ENCODE measurements at places on chromosomes 1 and 21.

DNA sequence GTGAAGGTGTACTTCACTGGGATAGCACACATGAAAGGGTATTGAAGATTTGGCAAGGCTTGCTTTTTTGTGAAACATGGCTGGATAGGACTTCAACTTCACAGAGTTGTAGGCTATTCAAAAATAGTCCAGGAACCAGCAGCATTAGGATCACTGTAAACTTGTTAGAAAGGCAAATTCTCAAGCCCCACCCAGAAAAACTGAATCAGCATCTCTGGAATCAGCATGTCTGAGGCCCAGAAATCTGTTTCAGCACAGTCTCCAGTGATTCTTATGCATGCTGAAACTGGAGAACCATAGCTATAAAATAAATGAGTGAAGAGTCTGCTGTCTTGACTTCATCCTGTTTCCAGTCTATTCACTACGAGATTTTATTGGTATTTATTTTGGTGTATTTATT is 8.1 kb upstream of the KRTAP21-3 start:
- H3K4me3 ChIP-seq: no peak overlapping the region
- no peak for DNase-seq
- no peaks in the 10 kb centered on the region for H3K27me3 ChIP-seq
- H3K36me3 ChIP-seq: no peaks in the 10 kb centered on the region
- no peaks in the 10 kb centered on the region for H3K4me1 ChIP-seq
- no peak overlapping the region for H3K27ac ChIP-seq

DNA sequence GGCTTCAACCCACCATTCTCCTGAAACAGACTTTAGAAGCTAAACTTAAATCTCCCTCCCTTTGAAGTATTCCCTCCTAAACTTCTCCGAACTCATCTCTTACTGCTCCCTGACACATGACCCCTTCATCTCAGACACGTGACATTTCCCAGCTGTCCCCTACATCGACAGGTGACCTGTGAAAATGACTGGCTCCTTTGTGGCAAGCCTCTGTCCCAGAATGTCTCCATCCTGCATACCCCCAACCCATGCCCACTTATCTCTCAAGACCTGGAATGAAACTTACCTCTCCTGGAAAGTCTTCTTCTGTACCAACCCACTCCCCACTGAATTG is 4.2 kb downstream of the FMOD start:
- H3K4me3 ChIP-seq: no peak overlapping the region
- H3K36me3 ChIP-seq: no peaks in the 10 kb centered on the region
- no peaks in the 10 kb centered on the region for H3K4me1 ChIP-seq
- no peak for DNase-seq
- no peak overlapping the region for H3K27ac ChIP-seq
- H3K27me3 ChIP-seq: peaks cover 40% of the 10 kb centered on the region

GRCh38 chr1:35535243-35535642 is 22.0 kb downstream of the KIAA0319L start:
- no peaks in the 10 kb centered on the region for H3K4me1 ChIP-seq
- peaks cover 29% of the 10 kb centered on the region for H3K36me3 ChIP-seq
- no peak overlapping the region for H3K4me3 ChIP-seq
- no peak for DNase-seq
- H3K27ac ChIP-seq: no peak overlapping the region
- H3K27me3 ChIP-seq: no peaks in the 10 kb centered on the region

DNA sequence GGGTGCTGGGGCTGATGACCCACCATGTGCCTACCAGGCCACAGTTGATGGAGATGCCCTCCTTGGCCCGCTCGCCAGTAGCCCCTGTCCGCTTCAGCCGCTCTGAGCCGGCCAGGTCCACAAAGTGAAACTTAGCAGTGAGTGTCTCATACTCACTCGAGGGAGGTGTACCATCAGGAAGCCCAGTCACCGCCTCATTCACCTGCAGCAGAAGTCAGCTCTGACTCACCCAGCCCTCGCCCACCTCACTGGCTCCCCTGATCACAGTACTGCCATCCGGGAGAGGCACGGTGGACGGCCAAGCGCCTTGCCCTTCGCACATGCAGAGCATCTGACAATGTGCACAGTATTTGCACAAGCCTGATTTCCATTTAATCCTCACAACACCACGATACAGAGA is 18.8 kb downstream of the KIF21B start:
- H3K27ac ChIP-seq: no peak overlapping the region
- no peaks in the 10 kb centered on the region for H3K4me1 ChIP-seq
- H3K36me3 ChIP-seq: peaks cover 74% of the 10 kb centered on the region

GRCh38 chr1:111987502-111987901 is 2.0 kb downstream of the KCND3 start:
- H3K4me1 ChIP-seq: no peaks in the 10 kb centered on the region
- DNase-seq: no peak
- H3K27me3 ChIP-seq: no peaks in the 10 kb centered on the region
- no peaks in the 10 kb centered on the region for H3K36me3 ChIP-seq
- H3K27ac ChIP-seq: no peak overlapping the region
- H3K4me3 ChIP-seq: no peak overlapping the region

- no peak overlapping the region for H3K27ac ChIP-seq
- DNase-seq: peak; percentile 57
- no peaks in the 10 kb centered on the region for H3K4me1 ChIP-seq
Observed at GRCh38 chr1:9181176-9181906, 52.4 kb upstream of the GPR157 start.

DNA sequence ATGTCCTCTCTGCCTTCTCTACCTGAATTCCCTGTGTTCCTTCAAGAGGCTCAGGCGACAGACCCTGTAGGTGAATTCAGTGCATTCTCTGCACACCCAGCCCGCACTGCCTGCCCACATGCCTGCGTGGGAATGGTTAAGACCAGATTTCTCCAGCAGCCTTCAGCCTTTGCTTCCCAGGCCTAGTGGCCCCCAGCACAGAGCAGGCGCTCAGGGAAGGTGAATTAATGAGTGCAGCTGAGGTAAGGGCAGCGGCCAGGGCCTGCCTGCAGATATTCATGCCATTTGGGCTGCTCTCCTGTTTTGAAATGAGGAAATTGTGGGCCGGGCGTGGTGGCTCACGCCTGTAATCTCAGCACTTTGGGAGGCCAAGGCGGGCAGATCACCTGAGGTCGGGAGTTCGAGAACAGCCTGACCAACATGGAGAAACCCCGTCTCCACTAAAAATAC is 45.5 kb downstream of the IER5 start:
- H3K27ac ChIP-seq: no peak overlapping the region
- no peaks in the 10 kb centered on the region for H3K36me3 ChIP-seq
- H3K4me3 ChIP-seq: no peak overlapping the region
- no peaks in the 10 kb centered on the region for H3K27me3 ChIP-seq

GRCh38 chr21:36716836-36717235 is 17.9 kb downstream of the SIM2 start:
- H3K4me1 ChIP-seq: no peaks in the 10 kb centered on the region
- no peak for DNase-seq
- H3K27me3 ChIP-seq: no peaks in the 10 kb centered on the region
- H3K4me3 ChIP-seq: no peak overlapping the region
- H3K36me3 ChIP-seq: no peaks in the 10 kb centered on the region

DNA sequence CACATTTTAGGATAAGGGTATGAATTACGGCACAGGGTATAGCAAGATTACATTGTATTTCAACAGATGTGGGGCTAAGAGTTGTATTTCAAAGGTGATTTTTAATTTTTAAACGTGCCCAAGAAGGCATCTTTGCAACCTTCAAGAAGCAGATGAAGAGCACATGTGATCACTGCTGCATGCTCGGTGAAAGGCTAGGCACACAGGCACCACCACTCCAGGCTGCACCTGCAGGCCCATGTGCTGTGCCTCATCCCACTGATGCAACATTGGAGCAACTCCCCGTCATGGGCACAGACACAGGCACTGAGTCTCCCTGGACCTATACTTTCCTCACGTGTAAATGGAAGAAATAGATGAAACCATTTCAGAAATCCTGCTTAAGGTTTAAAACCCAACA is 23.5 kb downstream of the UBE2G2 start:
- H3K27ac ChIP-seq: no peak overlapping the region
- peaks cover 73% of the 10 kb centered on the region for H3K36me3 ChIP-seq
- peak; percentile 19 for DNase-seq
- H3K4me1 ChIP-seq: no peaks in the 10 kb centered on the region

DNA sequence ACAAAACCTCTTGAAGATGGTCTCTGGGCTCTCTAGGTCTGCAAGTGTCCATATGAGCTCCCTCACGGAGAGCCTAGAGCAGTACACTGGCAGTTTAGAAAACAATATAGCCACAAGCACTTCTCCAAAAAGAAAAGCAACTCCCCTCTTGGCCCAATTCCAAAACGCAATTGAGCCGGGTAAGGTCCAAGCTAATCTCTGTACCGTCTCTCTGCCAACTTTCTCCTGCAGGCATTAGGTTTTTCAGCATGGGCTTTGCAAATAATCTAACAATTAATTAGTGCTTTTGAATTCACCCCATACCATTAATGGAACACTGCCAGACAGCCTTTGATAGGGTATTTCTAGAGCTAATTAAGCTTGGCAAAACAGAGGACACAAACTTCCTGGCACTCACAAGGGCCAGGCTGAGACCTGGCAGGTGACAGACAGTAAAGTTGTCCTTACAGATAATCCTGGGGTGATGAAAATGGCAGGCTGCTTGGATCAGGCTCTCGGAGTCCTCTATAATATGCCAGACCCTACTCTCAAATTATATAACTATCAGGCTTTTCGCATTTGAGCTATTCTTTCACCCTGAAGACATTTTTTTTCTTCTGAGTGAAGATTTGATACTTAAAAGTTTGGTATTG is 39.8 kb downstream of the TGFBR3 start:
- DNase-seq: no peak
- H3K36me3 ChIP-seq: no peaks in the 10 kb centered on the region
- no peak overlapping the region for H3K27ac ChIP-seq
- H3K4me3 ChIP-seq: no peak overlapping the region
- H3K27me3 ChIP-seq: peaks cover 3% of the 10 kb centered on the region
- H3K4me1 ChIP-seq: no peaks in the 10 kb centered on the region

DNA sequence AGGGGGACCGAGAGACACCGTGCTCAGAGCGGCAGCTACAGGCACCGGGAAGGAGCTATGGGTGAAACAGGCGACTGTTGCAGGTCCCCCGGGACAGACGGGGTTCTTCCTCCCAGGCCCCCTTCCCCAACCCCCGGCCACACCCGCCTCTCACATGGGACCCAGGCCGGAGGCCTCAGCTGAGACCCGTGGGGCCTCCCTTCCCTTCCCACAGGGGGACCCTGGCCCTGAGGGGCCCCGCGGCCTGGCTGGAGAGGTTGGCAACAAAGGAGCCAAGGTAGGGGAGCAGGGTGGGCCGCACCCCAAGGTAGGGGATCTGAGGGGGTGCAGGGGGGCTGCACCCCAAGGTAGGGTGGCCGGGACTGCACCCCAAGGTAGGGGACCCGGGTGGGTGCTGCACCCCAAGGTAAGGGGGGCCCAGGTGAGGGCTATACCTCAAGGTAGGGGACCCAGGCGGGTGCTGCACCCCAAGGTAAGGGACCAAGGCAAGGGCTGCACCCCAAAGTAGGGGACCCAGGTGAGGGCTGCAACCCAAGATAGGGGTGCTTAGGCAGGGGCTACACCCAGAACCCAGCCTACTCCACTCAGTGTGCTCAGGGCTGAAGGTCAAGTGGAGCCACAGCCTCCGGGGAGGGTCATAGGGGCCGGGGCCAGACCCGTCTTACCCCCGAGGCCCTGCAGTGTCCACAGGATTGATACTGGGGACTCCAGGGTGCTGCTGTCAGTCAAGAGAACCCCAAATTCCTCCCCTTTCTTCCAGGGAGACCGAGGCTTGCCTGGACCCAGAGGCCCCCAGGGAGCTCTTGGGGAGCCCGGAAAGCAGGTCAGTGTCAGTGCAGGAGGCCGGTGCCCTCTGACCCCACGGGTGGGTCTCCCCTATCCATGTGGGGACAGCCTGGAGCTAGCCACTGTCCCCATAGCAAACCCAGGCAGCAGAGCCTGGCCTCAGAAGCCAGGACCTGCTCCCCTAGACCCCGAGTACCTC is 22.7 kb downstream of the COL6A2 start:
- no peak overlapping the region for H3K4me3 ChIP-seq
- H3K4me1 ChIP-seq: no peaks in the 10 kb centered on the region
- no peak for DNase-seq
- no peaks in the 10 kb centered on the region for H3K27me3 ChIP-seq
- H3K36me3 ChIP-seq: no peaks in the 10 kb centered on the region

DNA sequence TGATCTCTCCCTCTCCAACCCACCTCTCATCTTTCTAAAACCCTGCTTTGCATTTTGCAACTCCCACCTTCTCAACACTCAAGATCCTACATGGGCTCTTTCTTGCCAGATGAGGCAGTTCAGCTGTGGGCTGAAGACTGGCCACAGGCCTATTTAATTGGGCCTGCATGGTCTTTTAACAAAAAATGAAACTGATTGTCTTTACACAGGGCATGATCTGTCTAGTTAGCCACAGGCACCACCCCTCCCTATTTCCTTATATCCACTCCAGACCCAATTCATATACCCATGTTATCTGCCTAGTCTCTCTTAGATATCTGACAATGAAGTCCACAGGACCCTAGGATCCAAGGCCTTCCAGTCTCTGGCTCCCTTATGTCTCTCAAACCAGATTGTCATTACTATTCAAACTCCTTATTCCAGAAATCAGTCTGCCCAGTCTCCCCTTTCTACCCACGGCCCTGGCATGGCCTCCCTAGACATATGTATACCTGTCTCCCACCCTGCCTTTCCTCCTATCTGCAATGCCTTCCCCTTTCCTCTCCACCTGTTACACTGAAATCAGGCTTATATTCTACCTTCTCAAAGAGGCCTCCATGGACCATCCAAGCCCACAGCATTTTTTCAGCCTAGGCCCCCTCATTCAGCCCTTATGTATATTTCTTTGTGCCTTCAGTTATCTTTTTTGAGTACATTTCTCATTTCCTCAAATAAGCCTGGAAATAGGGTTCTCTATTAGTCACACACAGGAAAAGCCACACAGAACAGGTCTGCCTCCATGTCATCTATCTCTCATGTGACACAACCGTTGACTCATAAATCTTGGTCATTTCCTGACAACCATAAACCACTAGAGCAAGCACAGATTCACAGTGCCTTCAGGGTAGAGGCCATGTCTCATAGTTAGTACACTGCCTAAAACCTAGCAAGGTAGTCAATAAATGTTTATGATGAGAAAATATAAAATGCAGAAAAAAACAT is 39.0 kb downstream of the LPAR3 start:
- no peak overlapping the region for H3K4me3 ChIP-seq
- no peak overlapping the region for H3K27ac ChIP-seq
- no peak for DNase-seq

- H3K36me3 ChIP-seq: no peaks in the 10 kb centered on the region
- no peak overlapping the region for H3K27ac ChIP-seq
- no peaks in the 10 kb centered on the region for H3K4me1 ChIP-seq
- no peak overlapping the region for H3K4me3 ChIP-seq
- no peaks in the 10 kb centered on the region for H3K27me3 ChIP-seq
Observed at GRCh38 chr1:198143797-198144196, 13.0 kb upstream of the NEK7 start.

DNA sequence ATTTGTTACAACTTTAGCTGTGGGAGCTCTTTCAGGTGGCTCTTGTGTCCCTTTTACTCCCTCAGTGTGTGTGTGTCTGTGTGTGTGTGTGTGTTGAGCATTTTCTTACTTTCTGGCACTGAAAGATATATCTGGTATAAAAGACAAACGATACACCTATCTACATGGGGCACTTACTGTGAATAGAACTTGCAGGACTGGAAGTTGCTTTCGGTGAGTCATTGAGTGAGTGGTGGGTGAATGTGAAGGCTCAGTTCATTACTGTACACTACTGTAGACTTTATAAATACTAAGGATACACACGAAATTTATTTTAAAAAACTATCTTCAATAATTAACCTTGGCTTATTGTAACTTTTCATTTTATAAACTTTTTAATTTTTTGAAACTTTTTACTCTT is 38.7 kb downstream of the BTBD8 start:
- H3K4me3 ChIP-seq: no peak overlapping the region
- DNase-seq: no peak
- no peaks in the 10 kb centered on the region for H3K27me3 ChIP-seq
- no peaks in the 10 kb centered on the region for H3K4me1 ChIP-seq

Measured in DND-41 (cell line).